ENCODE measurements at places on chromosomes 7 and 10. TPM values are rescaled to one million over a fixed set of nuclear protein-coding genes. Genes with fewer than 3 reads are reported as not detected.
A peak's percentile ranks its signal among the peaks of the same experiment; 100 is the strongest.

Gene STOX1
- 0.32 TPM for total RNA-seq

Gene SLC16A9
- total RNA-seq, result 5.4 TPM

Gene MAGI2
- 0.17 TPM for total RNA-seq

Gene GHRHR
- not detected for total RNA-seq

Gene XRCC2
- 24.0 TPM for total RNA-seq

Gene SPDYE1
- total RNA-seq, result not detected

Gene SSC4D
- 0.73 TPM for total RNA-seq

Gene RBM48
- 17.2 TPM for total RNA-seq

Gene TMEM273
- 16.2 TPM for total RNA-seq

Gene SSMEM1
- not detected for total RNA-seq

Gene OR13A1
- not detected for total RNA-seq

Gene YWHAG
- 167 TPM for total RNA-seq

DNA sequence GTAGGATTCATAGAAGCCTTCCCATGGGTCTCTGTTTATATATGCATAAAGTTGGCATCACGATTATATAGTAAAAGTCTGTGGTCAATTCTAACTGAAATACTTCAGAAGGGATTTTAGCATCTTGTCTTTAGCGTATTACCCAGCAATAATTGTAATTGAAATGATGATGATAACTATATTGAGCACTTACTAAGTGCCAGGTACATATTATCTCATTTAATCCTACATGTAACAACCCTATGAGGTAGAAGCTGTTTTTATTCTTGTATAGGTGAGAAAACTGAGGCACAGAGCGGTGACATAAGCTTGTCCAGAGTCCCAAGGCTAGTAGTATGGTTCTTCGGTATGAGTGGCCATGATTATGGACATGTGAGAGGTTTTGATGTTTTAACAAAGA, 33.8 kb downstream of the PANK1 start:
- peaks cover 3% of the 10 kb centered on the region for H3K27me3 ChIP-seq
- H3K4me3 ChIP-seq, result no peak overlapping the region
- H3K27ac ChIP-seq, result no peak overlapping the region
- DNase-seq, result no peak
- H3K36me3 ChIP-seq, result peaks cover 4% of the 10 kb centered on the region

- H3K4me1 ChIP-seq, result no peaks in the 10 kb centered on the region
- peaks cover 17% of the 10 kb centered on the region for H3K27me3 ChIP-seq
- DNase-seq, result no peak
- no peak overlapping the region for H3K4me3 ChIP-seq
- no peaks in the 10 kb centered on the region for H3K36me3 ChIP-seq
Measured at GRCh38 chr10:113047151-113047550, 97.1 kb downstream of the TCF7L2 start.

DNA sequence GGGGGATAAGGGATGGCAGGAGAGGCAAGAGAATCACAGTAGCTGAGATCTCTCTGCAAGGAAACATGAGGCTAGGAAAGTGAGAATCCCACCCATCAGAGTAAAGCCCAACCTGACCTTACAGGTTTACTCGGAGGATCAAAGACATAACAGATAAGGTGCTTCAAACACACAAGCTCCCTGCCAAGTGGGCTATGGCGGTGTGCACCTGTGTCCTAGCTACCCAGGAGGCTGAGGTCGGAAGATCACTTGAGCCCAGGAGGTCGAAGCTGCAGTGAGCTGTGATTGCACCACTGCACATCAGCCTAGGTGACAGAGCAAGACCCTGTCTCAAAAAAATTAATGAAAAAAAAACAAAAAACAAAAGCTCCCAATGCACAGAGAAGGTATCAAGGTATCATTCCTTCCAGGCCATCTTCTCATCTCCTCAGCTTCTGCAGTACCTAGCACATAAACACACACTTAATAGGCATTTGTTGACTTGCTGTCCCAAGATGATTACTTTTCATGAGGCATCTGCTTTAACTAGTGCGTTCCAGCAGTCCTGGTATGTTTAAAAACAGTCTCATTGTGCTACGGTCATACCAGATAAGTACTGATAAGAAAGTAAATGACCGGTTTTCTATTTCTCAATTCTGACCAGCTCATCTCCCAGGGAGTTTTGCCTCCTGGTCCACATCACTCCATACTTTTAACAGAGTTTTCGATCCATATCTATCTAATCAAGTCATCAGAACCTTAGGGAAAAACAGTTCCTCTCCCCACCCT, 13.3 kb downstream of the GNA12 start:
- no peak overlapping the region for H3K4me3 ChIP-seq
- DNase-seq, result no peak
- H3K27ac ChIP-seq, result no peak overlapping the region
- H3K4me1 ChIP-seq, result peaks cover 15% of the 10 kb centered on the region
- peaks cover 13% of the 10 kb centered on the region for H3K36me3 ChIP-seq

- peak overlapping the region; percentile 71 for H3K27ac ChIP-seq
- H3K4me3 ChIP-seq, result peak overlapping the region; percentile 30
- H3K36me3 ChIP-seq, result peaks cover 16% of the 10 kb centered on the region
- no peaks in the 10 kb centered on the region for H3K27me3 ChIP-seq
Measured at GRCh38 chr7:32588657-32589056, 93.4 kb downstream of the AVL9 start.

DNA sequence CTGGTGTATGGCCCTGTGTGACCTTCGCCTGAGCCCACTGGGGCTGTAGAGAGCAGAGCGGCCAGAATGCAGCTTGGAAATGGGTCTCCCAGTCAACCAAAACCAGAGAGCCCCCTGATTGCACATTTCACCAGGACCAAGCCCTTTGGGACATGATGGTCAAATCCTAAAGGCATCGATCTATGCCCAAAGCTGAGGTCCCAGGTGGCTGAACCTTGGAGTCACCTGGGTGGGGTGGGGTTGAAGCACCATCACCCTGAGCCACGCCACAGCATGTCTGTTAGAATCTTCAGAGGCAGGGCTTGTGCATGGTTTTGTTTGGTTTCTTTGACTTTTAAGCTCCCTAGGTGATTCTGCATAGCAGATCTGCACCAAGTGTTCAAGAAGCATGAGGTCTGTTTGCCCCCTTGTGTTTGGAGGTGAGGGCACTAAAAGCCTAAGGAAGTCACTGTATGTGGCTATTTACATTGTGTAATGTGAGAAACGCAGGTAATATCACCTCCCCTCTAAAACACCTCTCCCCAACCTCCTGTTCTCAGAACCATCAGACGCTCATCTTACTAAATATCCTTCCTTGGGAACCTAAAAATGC, 9.6 kb downstream of the PKD1L1 start:
- no peaks in the 10 kb centered on the region for H3K36me3 ChIP-seq
- H3K27ac ChIP-seq, result no peak overlapping the region
- H3K4me1 ChIP-seq, result peaks cover 6% of the 10 kb centered on the region
- DNase-seq, result no peak
- no peak overlapping the region for H3K4me3 ChIP-seq

GRCh38 chr7:138151731-138152577, 75.7 kb downstream of the AKR1D1 start:
- no peaks in the 10 kb centered on the region for H3K36me3 ChIP-seq
- no peak overlapping the region for H3K27ac ChIP-seq
- peaks cover 9% of the 10 kb centered on the region for H3K27me3 ChIP-seq
- no peak overlapping the region for H3K4me3 ChIP-seq

GRCh38 chr10:31133792-31134310, 102.2 kb upstream of the ZNF438 start:
- peaks cover 70% of the 10 kb centered on the region for H3K4me1 ChIP-seq
- peak; percentile 40 for DNase-seq
- H3K4me3 ChIP-seq, result peak overlapping the region; percentile 61
- peak overlapping the region; percentile 98 for H3K27ac ChIP-seq

GRCh38 chr10:58348571-58349033, 13.8 kb downstream of the UBE2D1 start:
- no peak overlapping the region for H3K4me3 ChIP-seq
- peaks cover 7% of the 10 kb centered on the region for H3K36me3 ChIP-seq
- H3K4me1 ChIP-seq, result no peaks in the 10 kb centered on the region
- no peaks in the 10 kb centered on the region for H3K27me3 ChIP-seq
- no peak for DNase-seq
- H3K27ac ChIP-seq, result no peak overlapping the region

DNA sequence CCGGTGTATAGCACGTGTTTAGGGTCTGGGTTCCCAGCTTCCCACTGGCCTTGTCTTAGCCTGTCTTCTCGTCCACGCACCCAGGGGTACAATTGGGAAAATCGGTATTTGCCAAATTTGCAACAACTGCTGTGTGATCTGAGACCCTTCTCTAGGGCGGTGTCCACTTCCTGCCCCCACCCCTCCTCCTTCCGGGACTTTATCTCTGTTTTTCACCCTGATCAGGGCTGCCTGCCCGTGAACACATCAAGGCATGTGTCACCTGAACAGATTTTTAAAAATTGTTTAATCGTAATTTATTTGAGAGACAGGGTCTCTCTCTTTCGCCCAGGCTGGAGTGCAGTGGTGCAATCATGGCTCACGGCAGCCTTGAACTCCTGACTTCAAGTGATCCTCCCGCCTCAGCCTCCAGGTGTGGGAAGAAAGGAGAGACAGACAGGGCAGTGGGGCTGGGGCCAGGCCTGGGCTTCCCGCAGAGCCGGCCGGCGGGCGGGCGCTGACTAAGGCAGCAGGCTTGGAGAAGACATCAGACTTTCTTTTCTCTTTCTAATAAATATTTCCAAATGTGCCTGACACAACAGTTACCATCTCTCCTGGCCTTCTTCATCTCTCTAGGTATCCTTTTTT, 27.5 kb downstream of the ELFN1 start:
- H3K4me1 ChIP-seq, result no peaks in the 10 kb centered on the region
- no peaks in the 10 kb centered on the region for H3K27me3 ChIP-seq
- H3K4me3 ChIP-seq, result no peak overlapping the region
- DNase-seq, result no peak
- no peak overlapping the region for H3K27ac ChIP-seq

DNA sequence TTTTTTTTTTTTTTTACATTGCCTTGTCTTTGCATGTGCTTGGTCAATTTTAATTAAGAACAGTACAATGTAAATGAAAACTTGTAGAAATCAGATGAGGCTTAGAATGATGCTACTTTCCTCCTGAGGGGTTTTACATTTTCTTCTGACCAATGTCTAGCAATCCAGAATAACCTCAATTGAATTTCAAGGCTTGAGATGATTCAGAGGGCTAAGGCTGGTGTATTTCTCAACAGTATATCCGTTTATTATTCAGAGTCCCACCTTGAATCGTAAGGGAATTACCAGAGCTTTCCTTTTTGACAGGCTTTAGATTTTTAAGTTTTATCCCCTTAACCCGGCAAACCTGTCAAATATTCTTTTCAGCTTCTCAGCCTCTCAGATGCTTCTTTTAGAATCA, 231.2 kb upstream of the STK17A start:
- no peaks in the 10 kb centered on the region for H3K4me1 ChIP-seq
- H3K36me3 ChIP-seq, result no peaks in the 10 kb centered on the region
- no peak overlapping the region for H3K27ac ChIP-seq
- H3K27me3 ChIP-seq, result peaks cover 9% of the 10 kb centered on the region
- H3K4me3 ChIP-seq, result no peak overlapping the region
- DNase-seq, result no peak

- H3K4me3 ChIP-seq, result peak overlapping the region; percentile 59
- H3K27ac ChIP-seq, result peak overlapping the region; percentile 32
- no peaks in the 10 kb centered on the region for H3K36me3 ChIP-seq
- DNase-seq, result no peak
- H3K27me3 ChIP-seq, result no peaks in the 10 kb centered on the region
- H3K4me1 ChIP-seq, result peaks cover 12% of the 10 kb centered on the region
Measured at GRCh38 chr7:75617634-75618234, 121.0 kb downstream of the HIP1 start.

GRCh38 chr10:129163531-129163930, 303.5 kb upstream of the MGMT start:
- H3K27me3 ChIP-seq, result peaks cover 3% of the 10 kb centered on the region
- H3K4me1 ChIP-seq, result peaks cover 7% of the 10 kb centered on the region
- no peak overlapping the region for H3K4me3 ChIP-seq

- H3K27me3 ChIP-seq, result no peaks in the 10 kb centered on the region
- no peak for DNase-seq
- no peak overlapping the region for H3K27ac ChIP-seq
Measured at GRCh38 chr10:54478601-54479000, 322.4 kb downstream of the PCDH15 start.

DNA sequence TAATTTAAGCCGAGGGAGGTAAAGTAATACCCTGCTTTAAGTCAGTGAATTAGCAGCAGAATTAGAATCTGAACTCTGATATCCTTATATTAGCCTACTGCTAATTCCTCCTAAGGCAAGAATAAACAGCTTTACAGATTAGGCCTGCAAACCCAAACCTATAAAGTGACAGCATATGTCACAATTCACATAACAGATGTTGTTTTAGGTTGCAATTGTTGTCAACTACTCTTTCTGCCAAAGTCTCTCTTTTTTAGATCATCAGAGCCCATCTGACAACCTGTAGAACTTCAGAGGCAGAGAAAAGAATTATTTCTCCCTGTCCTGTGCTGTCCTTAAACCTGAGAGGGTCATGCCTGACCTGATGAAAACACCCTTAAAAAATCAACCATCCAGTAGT, 167.2 kb downstream of the PRKG1 start:
- H3K4me1 ChIP-seq, result no peaks in the 10 kb centered on the region
- H3K4me3 ChIP-seq, result no peak overlapping the region
- no peaks in the 10 kb centered on the region for H3K27me3 ChIP-seq
- H3K27ac ChIP-seq, result no peak overlapping the region
- DNase-seq, result no peak

- H3K4me1 ChIP-seq, result no peaks in the 10 kb centered on the region
- no peaks in the 10 kb centered on the region for H3K36me3 ChIP-seq
- no peak overlapping the region for H3K4me3 ChIP-seq
- no peak for DNase-seq
- no peak overlapping the region for H3K27ac ChIP-seq
Measured at GRCh38 chr10:49110684-49111319, 4.5 kb downstream of the VSTM4 start.

DNA sequence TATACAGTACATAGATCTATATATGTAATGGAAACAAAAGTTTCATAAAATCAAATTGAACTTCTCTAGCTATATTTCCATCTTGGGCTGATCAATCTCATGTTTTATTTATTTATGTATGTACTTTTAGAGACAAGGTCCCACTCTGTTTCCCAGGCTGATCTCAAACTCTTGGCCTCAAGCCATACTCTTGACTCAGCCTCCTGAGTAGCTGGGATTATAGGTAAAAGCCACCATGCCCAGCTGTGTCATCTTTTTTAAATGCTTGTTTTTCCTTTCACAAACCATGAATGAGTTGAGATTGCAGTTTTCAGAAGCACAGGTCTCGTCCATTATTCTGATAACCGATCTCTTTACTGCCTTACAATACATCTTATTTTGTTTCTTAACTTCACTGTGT, 400.9 kb downstream of the KCNMA1 start:
- no peak overlapping the region for H3K27ac ChIP-seq
- H3K4me3 ChIP-seq, result no peak overlapping the region
- DNase-seq, result no peak
- no peaks in the 10 kb centered on the region for H3K27me3 ChIP-seq
- H3K36me3 ChIP-seq, result no peaks in the 10 kb centered on the region

GRCh38 chr10:33799281-33799943, 464.9 kb upstream of the NRP1 start:
- H3K4me3 ChIP-seq, result no peak overlapping the region
- no peaks in the 10 kb centered on the region for H3K27me3 ChIP-seq
- no peaks in the 10 kb centered on the region for H3K36me3 ChIP-seq

GRCh38 chr10:67050415-67050814, 124.6 kb downstream of the LRRTM3 start:
- H3K4me3 ChIP-seq, result no peak overlapping the region
- H3K27ac ChIP-seq, result no peak overlapping the region
- no peak for DNase-seq
- no peaks in the 10 kb centered on the region for H3K27me3 ChIP-seq
- no peaks in the 10 kb centered on the region for H3K4me1 ChIP-seq
